ENCODE measurements at places on chromosomes 16 and 17.

GRCh38 chr17:4307179-4307930, 43.6 kb upstream of the ANKFY1 start:
- no peak for DNase-seq

DNA sequence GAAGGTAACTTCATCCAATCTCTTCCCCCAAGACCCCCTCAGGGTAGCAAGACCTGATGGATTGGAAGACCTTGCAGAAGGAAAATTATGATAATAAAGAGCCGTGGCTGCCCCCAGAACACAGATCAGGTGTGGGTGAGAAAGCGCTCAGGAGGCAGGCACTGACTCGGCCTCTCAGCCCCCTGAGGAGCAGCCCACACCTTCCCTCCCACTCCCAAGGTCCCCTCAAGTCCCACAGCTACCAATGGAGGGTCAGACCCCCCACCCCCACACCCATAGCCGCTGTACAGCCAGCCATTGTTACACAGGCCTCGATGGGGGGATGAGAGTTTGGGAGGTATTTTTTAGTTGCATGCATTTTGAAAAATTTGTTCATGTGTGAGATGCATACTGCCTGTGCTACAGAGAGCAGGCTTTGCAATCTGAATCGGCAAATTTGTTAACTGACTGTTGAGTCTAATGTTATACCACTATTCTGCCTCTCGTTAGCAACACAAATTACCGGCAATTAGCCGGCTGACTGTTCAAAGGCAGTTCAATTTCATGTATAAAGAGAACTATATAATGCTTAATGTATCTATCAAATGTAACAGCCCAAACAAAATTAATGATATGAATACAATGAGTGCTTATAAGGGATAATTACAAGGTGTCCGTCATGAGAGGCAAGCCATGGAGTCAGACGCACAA, 211.7 kb downstream of the C16orf78 start:
- DNase-seq: no peak

- peak; percentile 7 for DNase-seq
Measured at GRCh38 chr17:4504188-4504587, 5.5 kb downstream of the SPNS2 start.

DNA sequence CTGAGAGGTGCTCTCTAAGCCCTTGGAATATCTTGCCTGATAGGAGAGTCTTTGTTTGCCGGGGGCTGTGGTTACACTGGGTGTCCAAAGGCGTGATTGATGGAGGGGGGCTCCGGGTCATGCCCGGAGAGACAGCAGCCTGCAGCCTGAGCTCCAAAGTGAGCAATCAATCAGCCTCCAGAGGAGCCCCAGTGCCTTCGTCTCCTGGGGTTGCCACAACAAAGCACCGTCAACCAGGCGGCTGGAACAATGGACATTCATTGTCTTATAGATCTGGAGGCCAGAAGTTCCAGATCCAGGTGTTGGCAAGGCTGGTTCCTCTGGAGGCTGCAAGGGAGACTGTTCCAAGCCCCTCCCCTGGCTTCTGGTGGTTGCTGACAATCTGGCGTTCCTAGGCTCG, 24.0 kb upstream of the GINS2 start:
- no peak for DNase-seq

GRCh38 chr16:48168075-48168474, 12.3 kb upstream of the ABCC12 start:
- DNase-seq: no peak

GRCh38 chr16:47053895-47054294, 80.4 kb upstream of the DNAJA2 start:
- DNase-seq: no peak
